ENCODE measurements at places on chromosomes 2 and 18.

GRCh38 chr2:215622837-215623236 lies 187.0 kb upstream of the FN1 start:
- DNase-seq: no peak

- DNase-seq: no peak
These were observed 57.7 kb downstream of the CD28 start for GRCh38 chr2:203763938-203764664.

- no peak for DNase-seq
These were observed 346.7 kb upstream of the LRATD1 start for GRCh38 chr2:14285812-14286211.

DNA sequence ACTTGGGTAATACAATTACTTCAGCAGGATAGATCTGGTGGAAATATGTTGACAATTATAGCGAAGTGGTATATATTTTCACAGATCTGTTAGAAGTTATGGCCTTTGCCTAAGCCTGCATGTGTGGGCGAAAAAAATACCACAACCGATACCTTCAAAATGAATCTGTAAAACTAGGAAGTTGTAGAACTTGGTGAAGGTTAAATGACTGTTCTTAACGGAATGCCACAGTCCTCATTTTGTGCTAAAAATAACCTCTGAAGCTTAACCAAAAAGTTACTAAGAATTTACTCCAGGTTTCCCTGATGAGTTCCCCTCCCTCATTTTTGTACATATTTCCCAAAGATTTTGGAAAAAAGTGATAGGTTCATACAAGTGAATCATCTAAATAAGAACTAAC lies 550.7 kb downstream of the THSD7B start:
- no peak for DNase-seq

- DNase-seq: no peak
These were observed 373 bp upstream of the MTHFD2 start for GRCh38 chr2:74198023-74198460.

DNA sequence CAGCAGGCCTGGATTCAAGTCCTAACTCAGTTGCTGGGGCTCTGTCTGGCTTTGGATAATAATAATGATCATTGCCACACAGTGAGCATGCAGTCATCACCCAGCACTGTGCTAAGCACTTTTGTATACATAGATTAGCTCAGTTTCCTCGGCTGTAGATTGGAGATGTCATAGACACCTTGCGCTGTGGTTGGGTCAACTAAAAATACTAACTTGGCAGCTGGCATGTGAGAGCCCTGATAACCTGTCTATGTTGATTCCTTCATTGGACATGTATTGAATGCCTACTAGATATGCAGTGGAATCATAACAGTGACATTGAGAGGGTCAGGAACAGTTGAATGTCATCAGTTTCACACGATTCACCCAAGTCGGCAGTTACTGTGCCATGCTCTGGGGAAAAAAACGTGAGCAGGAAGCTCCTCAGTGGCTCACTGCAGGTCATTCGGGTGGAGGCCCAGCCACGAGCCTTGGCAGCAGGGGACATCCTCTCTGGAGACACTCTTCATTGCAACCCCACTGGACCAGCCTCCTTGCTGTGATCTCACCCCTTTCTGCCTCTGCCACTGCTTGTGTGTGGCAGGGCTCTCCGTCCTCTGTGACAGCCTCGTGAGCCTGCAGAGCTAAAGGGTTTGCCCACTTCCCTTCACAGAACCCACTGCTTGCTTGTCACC lies 85.3 kb downstream of the NPAS2 start:
- no peak for DNase-seq

DNA sequence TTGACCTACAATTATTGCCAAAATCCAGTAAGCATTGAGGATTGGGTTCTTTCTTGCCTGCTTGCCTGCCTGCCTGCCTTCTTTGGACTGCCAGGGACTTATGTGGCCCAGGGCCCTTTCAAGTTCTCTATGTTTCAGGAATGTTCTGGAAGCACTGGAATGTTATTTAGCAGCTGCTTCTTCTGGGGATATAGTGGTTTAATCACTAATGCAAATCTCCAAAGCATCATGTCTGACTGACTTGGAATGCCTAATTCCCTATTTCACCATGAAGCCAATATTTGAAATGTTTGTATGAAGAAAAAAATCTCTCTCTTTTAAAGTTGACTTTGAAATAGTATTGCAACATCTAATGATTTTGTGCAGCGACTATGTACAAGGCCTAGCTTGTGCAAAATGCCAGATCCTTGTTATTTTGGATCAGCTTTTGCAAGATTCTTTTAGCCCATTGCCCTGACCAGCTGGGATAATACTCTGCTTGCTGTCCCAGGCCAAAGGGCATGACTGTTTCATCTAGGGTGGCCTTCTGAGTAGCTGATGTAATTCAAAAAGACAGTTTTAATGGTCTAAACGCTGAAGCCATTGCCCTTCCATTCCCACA lies 204.6 kb downstream of the RND3 start:
- peak; percentile 22 for DNase-seq

GRCh38 chr2:143125717-143126116 lies 3.5 kb upstream of the ARHGAP15 start:
- no peak for DNase-seq

- no peak for DNase-seq
These were observed 89.8 kb downstream of the MEMO1 start for GRCh38 chr2:31920962-31921361.

- peak; percentile 89 for DNase-seq
These were observed 123.0 kb upstream of the SLC39A10 start for GRCh38 chr2:195533771-195534642.

DNA sequence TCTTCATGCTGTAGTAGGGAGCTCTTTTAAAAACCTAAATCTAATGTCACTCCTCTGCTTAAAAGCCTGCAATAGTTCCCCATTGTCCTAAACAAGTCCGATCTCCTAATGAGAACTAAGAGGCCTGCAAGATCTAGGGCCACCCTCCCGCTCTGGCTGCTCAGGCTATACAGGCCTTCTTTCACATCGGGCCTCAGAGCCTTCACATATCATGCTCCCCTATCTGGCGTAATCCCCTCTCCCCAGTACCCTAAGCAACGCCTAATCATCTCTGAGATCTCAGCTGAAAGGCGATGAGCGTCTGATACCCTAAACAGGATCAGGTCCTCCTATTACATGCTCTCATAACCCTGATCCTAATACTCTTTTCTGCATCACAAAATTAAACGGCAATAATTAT lies 1.9 kb downstream of the MAP4K3 start:
- peak; percentile 33 for DNase-seq

GRCh38 chr2:112156152-112156986 lies 18.2 kb downstream of the FBLN7 start:
- peak; percentile 59 for DNase-seq

DNA sequence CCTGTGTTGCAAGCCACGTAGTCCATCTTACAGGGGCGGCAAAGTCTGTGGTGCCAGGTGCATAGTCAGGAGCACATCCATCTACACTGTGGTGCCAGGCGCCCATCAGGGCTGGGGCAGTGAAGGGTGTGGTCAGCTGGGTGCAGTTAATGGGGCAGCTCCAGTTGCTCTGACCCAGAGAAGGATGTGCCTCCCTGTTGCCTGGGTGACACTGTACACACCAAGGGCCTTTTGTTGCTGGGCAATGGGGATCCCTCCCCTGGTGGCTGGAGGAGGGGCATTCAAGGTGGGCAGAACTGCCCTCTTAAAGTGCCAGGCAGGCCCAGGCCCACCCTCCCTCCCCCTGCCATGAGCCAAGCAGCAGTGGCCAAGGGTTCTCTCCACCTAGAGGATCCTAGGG lies 28.3 kb upstream of the IMP4 start:
- DNase-seq: no peak

DNA sequence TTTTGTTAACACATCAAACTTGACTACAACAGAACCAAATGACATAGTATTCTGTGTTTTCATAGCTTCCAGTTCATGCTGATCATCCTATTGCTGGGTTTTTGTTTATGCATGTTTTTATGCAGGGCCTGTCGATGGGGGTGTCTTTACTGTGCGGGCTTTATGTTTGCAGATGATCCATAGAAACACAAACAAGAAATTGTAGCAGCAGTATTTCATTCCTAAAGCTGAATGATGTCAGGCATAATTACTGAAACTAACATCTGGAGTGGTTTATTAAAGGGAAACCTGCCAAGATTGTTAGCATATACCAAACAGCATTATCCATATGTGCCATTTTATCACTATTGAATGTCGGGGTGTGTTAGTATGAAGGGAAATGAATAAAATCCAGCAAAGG lies 129.7 kb downstream of the PTPRM start:
- no peak for DNase-seq

- peak; percentile 60 for DNase-seq
These were observed 838.1 kb upstream of the ACVR2A start for GRCh38 chr2:147006736-147007141.

GRCh38 chr2:55636831-55637230 lies 19.4 kb upstream of the PPP4R3B start:
- no peak for DNase-seq

GRCh38 chr2:3595985-3596384 lies 1.1 kb downstream of the COLEC11 start:
- no peak for DNase-seq

- DNase-seq: no peak
These were observed 18.1 kb upstream of the ETAA1 start for GRCh38 chr2:67379048-67379447.

- no peak for DNase-seq
These were observed 107.6 kb downstream of the MEMO1 start for GRCh38 chr2:31903109-31903780.

- no peak for DNase-seq
These were observed 89.8 kb downstream of the INO80D start for GRCh38 chr2:205996161-205996560.

DNA sequence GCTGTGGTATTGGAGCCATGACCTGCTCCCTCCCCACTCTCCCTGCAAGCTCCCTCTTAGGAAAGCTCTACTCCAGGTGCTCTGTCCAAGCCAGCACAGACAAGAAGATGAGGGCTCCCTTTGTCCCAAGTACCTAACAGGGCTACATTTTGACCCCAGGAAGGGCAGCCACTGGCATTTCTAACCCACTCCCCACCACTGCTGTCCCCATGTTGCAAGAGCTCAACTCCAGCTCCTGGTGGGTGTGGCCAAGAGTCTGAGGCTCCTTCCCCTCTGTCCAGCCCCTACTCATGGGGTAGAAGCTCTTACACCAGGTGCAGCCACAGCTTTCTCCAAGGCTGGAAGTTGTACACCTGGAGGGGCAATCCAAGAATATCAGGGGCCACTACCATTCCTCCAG lies 127.0 kb upstream of the NPAS2 start:
- DNase-seq: no peak

GRCh38 chr18:11269257-11269656 lies 119.9 kb upstream of the PIEZO2 start:
- DNase-seq: peak; percentile 24

GRCh38 chr2:9415516-9416169 lies 7.7 kb downstream of the ITGB1BP1 start:
- no peak for DNase-seq

DNA sequence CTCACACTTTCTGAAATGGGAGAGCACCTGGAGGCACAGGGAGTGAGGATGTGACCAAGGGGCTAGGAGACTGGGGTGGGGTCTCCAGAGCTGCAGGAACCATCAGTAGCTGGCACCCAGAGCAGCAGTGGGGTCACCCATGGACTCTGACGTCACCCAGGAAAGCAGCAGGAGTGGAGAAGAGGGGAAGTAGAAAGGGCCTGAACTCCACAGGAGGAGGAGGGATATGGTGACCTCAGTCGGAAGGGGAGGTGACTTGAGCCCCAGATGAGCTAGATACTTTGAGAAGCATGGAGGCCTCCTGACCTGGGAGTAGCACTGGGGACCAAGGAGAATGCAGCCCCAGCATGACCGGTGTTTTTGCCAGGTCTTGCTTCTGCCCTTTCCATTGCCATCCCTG lies 8.8 kb downstream of the NMUR1 start:
- no peak for DNase-seq

GRCh38 chr2:240397542-240397916 lies 37.9 kb upstream of the GPC1 start:
- DNase-seq: no peak

- peak; percentile 3 for DNase-seq
These were observed 17.2 kb upstream of the TNP1 start for GRCh38 chr2:216877085-216877484.

- DNase-seq: peak; percentile 79
These were observed 146.3 kb downstream of the LAMA3 start for GRCh38 chr18:23835506-23835905.

GRCh38 chr2:65939687-65940086 lies 495.2 kb upstream of the MEIS1 start:
- DNase-seq: no peak

DNA sequence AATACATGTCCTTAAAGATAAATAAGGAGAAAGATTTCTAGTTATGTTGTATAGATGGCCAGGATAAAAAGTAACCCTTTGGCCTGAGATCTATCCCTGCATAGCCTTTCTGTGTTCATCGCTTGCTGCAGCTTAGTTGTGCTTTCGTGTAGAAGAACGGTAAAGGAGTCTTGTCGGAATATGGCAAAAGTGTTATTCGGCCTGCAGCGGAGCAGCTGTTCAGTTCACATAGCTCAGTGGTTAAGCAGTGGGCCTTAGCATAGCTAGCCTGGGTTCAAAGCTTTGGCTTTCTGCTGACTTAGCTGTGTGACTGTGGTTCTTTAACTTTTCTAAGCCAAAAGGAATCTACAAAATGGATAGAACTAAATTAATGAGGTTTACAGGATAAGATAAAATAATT lies 55.4 kb downstream of the MALT1 start:
- no peak for DNase-seq

- DNase-seq: no peak
These were observed 28.3 kb upstream of the ASAP2 start for GRCh38 chr2:9178110-9178903.

- no peak for DNase-seq
These were observed 11.8 kb downstream of the PMAIP1 start for GRCh38 chr18:59911600-59911999.

- no peak for DNase-seq
These were observed 218.8 kb downstream of the HDAC4 start for GRCh38 chr2:239181903-239182581.

DNA sequence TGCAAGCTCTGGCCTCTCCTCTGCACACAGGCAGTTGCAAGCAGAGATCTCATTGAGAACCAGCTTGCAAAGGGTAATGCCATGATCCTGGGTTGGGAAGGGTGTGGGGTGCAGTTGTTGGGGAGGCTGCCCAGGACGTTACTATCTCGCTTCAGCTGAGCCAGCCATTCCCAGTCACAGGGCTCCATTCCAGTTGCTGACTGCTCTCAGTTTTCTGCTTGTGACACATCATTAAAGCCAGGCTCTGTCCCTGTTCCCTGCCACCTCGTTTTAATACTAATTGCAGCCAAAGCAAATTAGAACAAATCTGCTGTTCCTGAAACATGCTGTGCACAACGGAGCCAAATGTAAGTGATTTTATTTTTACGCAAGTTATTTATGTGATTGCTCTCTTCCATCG lies 62.5 kb upstream of the SMAD2 start:
- DNase-seq: no peak

DNA sequence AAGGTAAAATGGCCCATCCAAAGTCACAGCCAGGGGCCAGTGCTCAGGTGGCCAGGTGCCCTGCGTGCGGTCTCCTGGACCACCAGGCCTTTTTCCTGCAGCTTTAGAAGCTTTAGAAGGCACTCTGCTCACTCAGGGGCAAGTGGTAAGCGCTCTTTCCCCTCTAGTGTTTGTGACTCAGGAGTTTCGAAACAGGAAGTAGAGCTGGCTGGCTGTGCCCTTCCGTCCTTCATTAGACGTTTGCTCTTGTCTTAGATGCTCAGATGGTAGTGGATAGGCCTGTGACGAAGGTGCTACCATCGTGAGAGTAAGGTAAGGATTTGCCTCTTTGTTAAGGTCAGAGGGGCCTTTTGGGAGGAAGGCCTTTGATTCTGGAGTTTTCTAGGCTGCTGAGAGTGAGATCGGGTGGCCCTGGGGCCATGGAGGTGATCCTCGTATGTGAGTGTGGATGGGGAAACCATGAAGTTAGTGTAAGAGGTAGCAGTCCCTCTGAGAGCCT lies at the start of gene CASP8:
Gene CASP8, plus strand, starts transcription at position 235 of the 499 bp plus-strand sequence. CDS start 5,951 bp downstream, outside the sequence.
- peak; percentile 71 for DNase-seq

Data from fibroblast of pulmonary artery (primary cell).